ENCODE measurements at places on chromosomes 7 and 10.

DNA sequence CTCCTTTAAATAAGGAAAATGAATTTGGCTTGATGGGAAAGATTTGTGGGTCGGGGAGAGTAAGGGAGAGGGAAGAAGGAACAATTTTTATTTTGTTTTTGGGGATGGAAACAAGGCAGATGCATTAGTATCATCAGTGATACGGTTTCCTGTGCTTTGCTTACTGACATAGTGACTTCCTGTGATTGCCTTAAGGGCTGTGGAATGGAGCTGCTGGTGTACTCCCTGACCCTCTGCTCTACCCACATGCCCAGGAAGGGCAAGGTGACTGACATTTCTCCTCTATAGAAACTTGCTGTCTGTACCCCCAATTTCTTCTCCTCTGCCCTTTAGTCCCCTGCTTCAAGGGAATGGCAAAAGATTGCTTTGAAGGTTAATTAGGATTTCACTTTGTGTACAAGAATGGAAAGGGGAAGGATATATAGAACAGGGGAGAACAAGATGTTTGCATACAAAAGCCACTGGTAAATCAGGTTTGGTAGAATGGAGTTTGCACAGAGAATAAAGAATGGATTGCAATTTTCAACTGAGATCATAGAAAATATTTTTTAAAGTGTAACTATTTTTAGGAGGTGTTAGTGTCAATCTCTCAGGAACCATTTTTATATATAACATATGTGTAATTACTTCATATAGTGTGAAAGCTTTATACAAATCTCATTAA lies 129.0 kb upstream of the AGR3 start:
- no peak for DNase-seq

DNA sequence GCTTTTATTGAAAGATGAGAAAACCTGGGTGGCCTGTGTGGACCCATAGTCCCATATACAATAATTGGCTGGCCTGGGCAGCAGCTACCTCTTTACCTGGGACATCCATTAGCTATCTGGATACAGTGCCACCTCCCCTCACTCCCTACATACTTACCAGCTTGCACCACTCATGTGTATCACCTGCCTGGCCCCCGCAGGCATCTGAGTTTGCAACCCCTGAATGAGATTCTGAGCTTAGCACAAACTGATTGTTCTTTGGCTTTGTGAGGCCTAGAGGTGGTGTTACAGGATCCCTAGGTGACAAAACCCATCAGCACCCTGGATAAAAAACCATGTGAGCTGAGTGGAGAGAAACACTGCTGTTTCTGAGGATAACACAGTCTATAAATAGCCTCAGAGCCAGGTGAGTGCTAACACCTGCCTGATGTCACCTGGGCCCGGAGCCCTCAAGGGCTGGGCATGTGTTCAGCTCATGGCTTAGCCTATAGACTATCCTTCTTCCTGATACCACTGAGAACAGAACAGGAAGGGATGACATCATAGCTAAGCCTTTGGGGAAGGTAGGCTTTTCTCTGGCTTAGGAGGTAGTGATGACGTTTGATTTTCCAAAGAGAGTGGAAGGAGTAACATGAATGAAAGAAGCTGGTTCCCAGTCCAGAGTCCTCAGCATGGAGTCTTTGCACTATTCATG lies 2.6 kb upstream of the PPIF start:
- DNase-seq, result no peak

GRCh38 chr10:25226775-25227682 lies 52.2 kb downstream of the GPR158 start:
- DNase-seq, result peak; percentile 22

- no peak for DNase-seq
Measured at GRCh38 chr7:27164367-27165088, 809 bp downstream of the HOXA9 start.

GRCh38 chr10:112588225-112588990 lies 141.4 kb downstream of the VTI1A start:
- no peak for DNase-seq

DNA sequence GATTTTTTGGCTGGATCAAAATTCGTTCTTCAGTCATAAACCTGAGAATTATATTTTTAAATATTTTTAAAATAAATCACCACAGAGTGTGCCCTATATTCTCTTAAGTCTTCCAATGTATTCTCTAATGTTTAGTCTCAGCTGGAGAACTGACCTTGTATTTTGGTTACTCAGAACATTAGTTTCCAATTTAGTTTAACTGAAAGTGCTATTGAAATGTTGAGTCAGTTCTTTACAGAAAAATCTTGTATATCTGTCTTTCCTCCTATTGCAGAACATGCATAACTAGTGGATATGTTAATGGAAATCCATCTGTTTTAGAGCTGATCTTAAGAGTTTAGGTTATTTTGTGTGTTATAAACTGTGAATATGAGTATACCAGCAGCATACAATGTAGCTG lies 422.7 kb upstream of the IGFBP3 start:
- no peak for DNase-seq

DNA sequence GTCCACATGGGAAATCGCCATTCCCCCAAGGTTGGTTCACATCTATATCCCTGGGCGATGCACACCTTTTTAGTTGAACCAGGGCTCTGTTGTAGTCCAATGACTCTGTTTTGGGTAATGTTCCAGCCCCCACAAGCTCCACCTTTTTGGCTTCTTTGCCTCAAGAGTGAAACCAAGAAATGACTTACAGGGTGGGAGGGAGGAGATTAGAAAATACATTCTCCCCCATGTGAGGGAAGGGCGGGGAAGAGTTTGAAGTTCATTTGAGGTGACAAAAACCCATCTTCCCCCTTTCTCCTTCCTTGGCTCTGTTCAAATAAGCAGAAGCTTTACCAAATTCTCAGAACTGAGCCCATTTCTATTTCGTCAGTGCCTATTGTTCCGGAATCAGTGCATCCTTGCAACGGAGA lies 82.8 kb downstream of the GATA3 start:
- DNase-seq, result no peak

DNA sequence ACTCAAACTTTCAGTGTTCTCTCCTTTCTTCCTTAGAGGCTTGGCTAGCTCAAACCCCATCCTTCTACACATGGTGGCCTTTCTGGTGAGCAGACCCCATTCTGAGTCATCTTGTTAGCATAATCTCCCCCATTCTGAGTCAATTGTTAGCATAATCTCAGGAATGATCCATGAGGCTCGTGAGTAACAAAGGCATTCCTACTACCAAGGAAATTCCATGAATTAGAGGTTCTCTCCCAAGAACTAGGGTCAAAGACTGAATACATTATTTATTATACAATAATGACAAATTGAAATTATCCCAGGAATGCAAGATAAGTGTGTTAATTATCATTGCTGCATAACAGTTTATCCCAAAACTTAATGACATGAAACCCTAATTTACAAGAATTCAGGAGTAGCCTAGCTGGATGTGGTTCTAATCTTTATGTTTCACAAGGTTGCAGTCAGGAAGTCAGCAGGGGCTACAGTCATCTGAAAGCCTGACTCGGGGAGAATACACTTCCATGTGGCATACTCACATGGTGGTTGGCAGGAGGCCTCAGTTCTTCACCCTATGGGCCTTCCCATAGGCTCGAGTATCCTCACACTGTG lies 100.2 kb downstream of the MMRN2 start:
- peak; percentile 66 for DNase-seq

DNA sequence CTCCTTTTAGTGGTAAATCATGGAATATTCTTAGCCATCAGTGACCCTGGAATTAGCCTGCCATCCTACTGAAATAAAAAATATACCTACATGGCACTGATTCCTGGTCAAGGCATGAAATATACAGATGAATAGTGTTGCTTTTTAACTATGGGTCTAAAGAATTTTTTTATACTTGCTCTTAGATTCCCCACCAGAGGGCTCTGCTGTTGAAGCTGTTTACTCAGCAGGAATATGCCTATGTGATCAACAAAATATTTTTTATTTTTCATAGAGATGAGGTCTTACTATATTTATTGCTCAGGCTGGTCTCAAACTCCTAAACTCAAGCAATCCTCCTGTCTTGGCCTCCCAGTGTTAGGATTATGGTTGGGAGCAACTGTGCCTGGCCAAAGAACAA lies 13.5 kb downstream of the ZC3HC1 start:
- no peak for DNase-seq

DNA sequence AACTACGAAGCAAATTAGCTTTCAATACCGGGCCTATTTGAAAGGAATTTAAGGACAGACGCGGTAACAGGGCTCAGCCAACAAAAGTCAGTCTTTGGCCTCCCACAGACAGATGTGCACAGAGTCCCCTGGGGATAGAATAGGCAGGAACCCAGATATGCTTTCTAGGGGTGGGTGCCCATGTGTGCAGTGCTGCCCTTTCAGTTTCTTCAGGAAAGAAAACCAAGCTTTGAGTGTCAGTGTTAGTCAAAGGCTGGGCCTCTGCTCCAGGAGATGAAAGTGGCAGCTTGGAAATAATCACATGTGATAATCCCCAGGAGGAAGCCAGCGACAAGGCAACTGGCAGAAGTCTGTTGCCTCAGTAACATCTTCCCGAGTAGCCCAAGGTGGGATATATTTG lies 43.8 kb upstream of the CSTF2T start:
- no peak for DNase-seq

- DNase-seq, result peak; percentile 98
Measured at GRCh38 chr10:103678178-103678526, 177.2 kb downstream of the SH3PXD2A start.

DNA sequence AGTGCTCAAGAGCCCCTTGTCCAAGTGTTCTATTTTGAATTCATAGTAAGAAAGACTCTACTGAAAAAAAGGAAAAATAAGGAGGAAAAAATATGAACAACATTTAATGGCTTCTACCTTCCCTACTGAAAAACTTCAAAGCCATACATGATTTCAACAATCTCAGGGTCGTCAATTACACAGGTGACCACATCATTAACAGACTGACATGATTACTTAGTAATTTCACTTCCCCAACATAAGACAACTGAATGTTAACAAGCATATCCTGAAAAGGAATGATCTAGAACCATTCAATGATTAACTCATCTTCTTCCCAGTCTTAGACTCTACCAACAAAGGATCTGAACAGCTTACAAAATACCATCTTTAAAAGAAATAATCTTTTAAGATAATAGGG lies 34.8 kb downstream of the MEOX2 start:
- no peak for DNase-seq

GRCh38 chr7:2604608-2605174 lies 27.1 kb upstream of the TTYH3 start:
- DNase-seq, result no peak

- no peak for DNase-seq
Measured at GRCh38 chr10:78828647-78829539, 239.9 kb upstream of the ZMIZ1 start.

GRCh38 chr7:73865738-73866445 lies 4.9 kb downstream of the TMEM270 start:
- DNase-seq, result peak; percentile 33

DNA sequence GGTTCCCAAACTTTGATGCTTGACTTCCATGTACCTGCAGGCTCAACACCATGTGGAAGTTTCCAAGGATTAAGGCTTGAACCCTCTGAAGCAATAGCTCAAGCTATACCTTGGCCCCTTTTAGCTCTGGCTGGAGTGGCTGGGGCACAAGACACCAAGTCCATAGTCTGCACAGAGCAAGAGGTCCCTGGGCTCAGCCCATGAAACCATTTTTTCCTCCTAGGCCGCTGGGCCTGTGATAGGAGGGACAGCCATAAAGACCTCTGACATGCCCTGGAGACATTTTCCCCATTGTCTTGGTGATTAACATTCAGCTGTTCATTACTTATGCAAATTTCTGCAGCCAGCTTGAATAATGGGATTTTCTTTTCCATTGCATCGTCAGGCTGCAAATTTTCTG lies 14.4 kb downstream of the DGKI start:
- no peak for DNase-seq

- DNase-seq, result no peak
Measured at GRCh38 chr10:130985158-130985753, 326.3 kb downstream of the TCERG1L start.

- DNase-seq, result peak; percentile 1
Measured at GRCh38 chr10:121041906-121042305, 190.7 kb downstream of the WDR11 start.

DNA sequence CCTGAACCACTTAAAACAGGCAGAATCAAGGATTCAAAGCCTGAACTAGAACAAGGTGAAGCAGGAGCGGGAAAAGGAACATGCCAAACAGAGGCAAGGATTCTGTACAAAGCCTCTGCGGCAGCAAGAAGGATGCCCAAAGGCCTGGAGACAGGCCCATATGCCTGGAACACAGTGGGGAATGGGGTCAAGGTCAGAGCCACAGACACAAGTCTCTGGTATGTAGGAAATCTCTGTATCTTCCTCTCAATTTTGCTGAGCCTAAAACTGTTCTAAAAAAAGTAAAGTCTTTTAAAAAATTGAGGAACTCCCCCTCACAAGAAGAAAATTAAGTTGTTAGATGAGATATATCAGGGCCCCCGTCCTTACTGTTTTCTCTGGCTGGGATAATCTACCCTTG lies 175.9 kb upstream of the GHITM start:
- DNase-seq, result no peak

- no peak for DNase-seq
Measured at GRCh38 chr7:37068038-37068437, 343.7 kb upstream of the AOAH start.

DNA sequence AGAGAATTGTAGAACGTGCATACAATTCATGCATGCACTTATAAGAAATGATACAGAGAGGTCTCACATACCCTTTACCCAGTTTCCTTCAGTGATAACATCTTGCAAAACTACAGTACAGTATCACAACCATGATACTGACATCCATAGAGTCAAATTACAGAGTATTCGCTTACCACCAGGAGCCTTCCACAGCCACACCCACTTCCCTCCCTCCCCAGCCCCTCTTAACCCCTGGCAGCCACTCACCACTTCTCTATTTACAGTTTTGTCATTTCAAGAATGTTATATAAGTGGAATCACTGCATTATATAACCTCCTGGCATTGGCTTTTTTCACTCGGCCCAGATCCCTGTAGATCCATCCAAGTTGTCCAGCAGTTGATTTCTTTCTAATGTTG lies 143.8 kb downstream of the ZNF248 start:
- DNase-seq, result no peak

GRCh38 chr10:87712913-87713616 lies 53.4 kb downstream of the PAPSS2 start:
- no peak for DNase-seq

GRCh38 chr10:108069096-108069495 lies 904.6 kb upstream of the SORCS1 start:
- no peak for DNase-seq

DNA sequence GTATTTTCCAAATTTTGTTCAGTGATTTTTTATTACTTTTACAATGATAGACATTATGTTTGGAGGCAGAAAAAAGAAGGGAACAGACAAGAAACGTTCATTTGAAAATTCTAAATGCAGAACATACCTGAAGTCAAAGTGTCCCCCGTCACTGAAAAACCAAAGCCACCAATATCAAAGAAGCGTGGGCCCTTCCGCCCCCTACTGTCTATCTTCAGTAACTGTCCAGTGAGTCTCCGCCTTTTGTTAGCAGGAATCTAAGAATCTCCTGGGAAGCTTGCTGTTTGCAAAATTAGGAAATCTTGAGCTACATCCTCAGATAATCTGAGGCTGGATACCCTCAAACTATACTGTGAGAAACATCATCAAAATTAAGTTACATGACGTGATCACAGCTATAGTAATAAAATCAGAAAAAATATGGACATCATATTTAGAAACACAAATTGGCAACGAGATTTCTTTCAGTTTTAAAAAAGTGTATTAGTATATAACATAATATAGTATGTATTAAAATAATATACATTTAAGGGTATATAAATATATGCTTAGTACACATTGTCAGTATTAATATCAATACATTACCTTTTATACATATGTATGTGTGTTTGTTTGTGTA lies 169.3 kb upstream of the AKR1E2 start:
- DNase-seq, result no peak

Measured in NCI-H226 (cell line).